ENCODE measurements at places on chromosomes 2 and 18. TPM values are rescaled to one million over a fixed set of nuclear protein-coding genes. Genes with fewer than 3 reads are reported as not detected.

The ACTR1B gene
- total RNA-seq = 40.7 TPM

The TNS1 gene
- total RNA-seq = 12.0 TPM

The DHRS9 gene
- total RNA-seq = 0.72 TPM

The PCGF1 gene
- total RNA-seq = 33.7 TPM

The CIB4 gene
- total RNA-seq = not detected

The BOD1L2 gene
- not detected for total RNA-seq

The SLC4A3 gene
- 5.3 TPM for total RNA-seq

The ETAA1 gene
- total RNA-seq = 18.5 TPM

The EFHD1 gene
- total RNA-seq = 1.2 TPM

The SP110 gene
- total RNA-seq = 2.2 TPM

The CKAP2L gene
- 0.48 TPM for total RNA-seq

The EMILIN2 gene
- total RNA-seq = 1.3 TPM

The FBXO36 gene
- total RNA-seq = 5.5 TPM

The DLX1 gene
- total RNA-seq = not detected

The C2orf68 gene
- 16.0 TPM for total RNA-seq

The RNU2-63P gene
- total RNA-seq = not detected

The RAB31 gene
- total RNA-seq = 34.5 TPM

The MAP3K19 gene
- not detected for total RNA-seq

The CGREF1 gene
- total RNA-seq = not detected

The APLF gene
- total RNA-seq = 6.3 TPM

The CYTIP gene
- not detected for total RNA-seq

The UGT1A8 gene
- under 0.01 TPM for total RNA-seq

The SERPINB13 gene
- total RNA-seq = 9.2 TPM

The ICOS gene
- not detected for total RNA-seq

The PAIP2B gene
- 2.2 TPM for total RNA-seq

The ILKAP gene
- total RNA-seq = 21.0 TPM

The CCL20 gene
- 158 TPM for total RNA-seq

The HADHB gene
- 82.2 TPM for total RNA-seq

The HOXD1 gene
- 1.7 TPM for total RNA-seq

The MC5R gene
- total RNA-seq = not detected

The NOL4 gene
- total RNA-seq = under 0.01 TPM

The SLC66A3 gene
- 40.5 TPM for total RNA-seq

All from tracheal epithelial cell (primary cell).